Smooth muscle cell of the pulmonary artery (primary cell): ENCODE measurements at places on chromosomes 5 and 9. TPM values are rescaled to one million over a fixed set of nuclear protein-coding genes. Genes with fewer than 3 reads are reported as not detected.

LHX3 gene
- total RNA-seq: not detected in 2 replicates

WWC1 gene
- total RNA-seq: 0.99 and 5.0 TPM in 2 replicates

C1QTNF2 gene
- total RNA-seq: 0.17 and 0.98 TPM in 2 replicates

DCANP1 gene
- total RNA-seq: not detected in 2 replicates

TPPP gene
- 0.33 and 0.43 TPM in 2 replicates for total RNA-seq
